ENCODE measurements at places on chromosomes 1 and 21.

- no peak for DNase-seq
Measured at GRCh38 chr1:206833801-206834200, 31.6 kb upstream of the IL20 start.

GRCh38 chr1:210655511-210655910 is 326.8 kb downstream of the HHAT start:
- no peak for DNase-seq

- DNase-seq = no peak
Measured at GRCh38 chr1:25683731-25684130, 67.1 kb downstream of the MAN1C1 start.

- no peak for DNase-seq
Measured at GRCh38 chr1:67459068-67459467, 28.9 kb upstream of the SERBP1 start.

- no peak for DNase-seq
Measured at GRCh38 chr1:209815490-209815889, 9.5 kb upstream of the IRF6 start.

DNA sequence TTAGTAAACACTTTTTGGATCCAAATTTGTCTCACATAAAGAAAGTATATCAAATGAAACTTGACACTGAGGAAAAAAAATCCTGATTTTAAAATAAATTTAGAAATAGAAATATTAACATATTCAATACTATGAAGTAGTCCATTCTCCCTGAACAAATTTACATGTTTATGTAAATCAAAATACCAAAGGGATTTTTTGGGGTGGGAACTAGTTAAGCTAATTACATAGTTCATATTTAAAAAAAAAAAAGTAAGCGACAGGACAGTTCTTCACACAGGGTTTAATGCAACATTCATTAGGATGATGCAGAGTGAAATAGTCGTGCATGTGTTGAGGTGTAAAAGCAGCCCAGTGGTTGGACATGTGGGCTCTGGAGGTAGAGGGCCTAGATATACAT is 433.5 kb upstream of the B3GALT2 start:
- no peak for DNase-seq

- no peak for DNase-seq
Measured at GRCh38 chr21:27143476-27143875, 176.6 kb upstream of the ADAMTS5 start.

DNA sequence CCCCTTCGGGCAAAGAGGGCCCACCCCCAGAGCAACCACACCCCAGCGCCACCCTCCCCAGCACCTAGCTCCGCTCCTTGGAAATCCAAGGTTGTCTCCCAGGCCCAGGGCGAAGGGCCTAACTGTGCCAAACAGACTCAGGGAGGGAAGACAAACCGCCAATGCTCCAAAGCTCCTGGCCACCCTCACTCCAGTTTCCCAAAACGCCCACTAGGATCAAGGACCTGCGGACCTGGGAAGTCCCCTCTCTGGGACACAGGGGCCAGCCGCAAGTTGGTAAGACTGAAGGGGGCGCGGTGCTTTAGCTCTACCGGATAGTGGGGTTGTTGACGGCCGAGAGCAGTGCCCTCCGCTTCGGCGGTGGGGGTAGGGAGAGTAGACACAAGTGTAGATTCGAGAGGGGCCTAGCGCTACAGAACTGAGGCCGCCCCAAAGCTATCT is 581 bp downstream of the IRF6 start:
- no peak for DNase-seq

GRCh38 chr1:93729502-93729901 is 47.9 kb upstream of the BCAR3 start:
- no peak for DNase-seq

DNA sequence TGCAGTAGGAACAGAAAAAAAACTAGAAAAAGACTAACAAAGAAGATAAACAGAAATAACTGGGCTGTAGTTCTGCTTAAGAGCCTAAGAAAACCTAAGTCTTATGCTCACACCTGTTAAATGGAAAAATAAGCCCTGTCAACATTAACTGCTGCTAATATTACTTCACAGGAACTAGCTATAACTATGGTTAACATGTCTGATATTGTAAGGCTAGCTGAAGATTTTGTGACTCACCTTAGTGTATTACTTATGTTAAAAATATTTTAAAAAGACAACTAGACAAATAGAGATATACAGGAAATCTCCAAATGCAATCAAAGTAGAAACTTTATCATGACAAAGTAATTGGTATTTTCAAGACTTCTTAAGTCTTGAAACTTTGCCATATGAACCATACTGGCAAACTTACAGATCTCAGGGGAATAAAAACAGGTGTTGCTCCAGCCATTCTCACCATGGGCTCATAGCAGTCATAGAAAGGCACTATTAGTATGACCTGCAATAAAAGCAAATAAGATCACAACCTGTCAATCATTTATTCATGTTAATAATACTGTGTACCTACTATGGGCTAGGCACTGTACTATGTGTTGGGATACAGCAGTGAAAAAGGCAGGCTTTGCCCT is 30.7 kb downstream of the KYAT3 start:
- no peak for DNase-seq

DNA sequence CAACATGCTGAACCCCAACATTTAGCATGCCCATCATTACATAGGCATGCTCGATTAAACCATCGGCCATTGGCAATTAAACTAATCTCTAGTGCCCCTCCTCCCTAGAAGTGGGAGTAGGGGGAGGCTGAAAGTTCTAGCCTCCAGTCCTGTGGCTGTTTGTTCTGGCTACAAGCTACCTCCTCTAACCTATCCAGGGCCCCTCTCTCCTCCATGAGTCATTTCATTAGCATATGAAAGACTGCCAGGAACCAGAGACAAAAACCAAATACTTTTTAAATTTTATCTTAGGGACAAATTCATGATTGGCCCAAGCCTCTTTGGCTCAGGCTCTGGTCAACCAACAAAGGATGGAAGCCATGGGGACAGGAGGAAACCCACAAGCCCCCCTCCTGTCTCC is 231.1 kb downstream of the CACNA1E start:
- DNase-seq = no peak

DNA sequence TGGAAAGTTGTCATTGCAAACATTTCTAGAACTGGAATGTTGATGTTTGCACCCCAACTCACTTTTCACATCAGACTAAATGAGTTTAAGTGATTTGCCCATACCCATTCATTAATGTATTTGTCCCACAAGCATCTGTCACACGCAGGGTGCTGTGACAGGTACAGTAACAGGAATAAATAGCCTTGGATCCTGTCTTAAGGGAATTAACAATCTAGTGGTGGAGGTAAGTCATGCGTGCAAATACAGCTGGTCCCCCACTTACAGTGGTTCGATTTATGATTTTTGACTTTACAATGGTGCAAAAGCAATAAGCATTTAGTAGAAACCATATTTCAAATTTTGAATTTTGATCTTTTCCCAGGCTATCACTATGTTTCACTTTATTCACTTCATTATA is 17.5 kb upstream of the PRDM2 start:
- DNase-seq = no peak

- no peak for DNase-seq
Measured at GRCh38 chr1:33316601-33317000, 4.3 kb downstream of the A3GALT2 start.

DNA sequence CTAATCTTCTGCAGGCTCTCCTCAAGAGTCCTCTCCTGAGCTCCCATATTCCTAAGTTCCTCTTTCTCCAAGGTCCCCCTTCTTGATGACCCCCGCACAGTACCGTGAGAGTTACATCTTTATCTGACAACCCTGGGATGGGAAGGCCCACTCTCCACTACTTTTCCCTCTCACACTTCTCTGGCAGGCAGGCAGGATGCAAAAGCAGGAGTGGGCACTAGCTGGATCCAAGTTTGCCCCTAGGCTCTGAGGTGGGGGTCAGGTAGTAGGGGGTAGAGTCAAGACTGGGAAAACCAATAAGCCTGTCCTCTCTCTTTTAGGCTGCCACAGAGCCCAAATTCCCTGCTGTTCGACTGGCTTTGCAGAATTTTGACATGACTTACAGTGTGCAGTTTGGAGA is 3.9 kb downstream of the NSUN4 start:
- no peak for DNase-seq

DNA sequence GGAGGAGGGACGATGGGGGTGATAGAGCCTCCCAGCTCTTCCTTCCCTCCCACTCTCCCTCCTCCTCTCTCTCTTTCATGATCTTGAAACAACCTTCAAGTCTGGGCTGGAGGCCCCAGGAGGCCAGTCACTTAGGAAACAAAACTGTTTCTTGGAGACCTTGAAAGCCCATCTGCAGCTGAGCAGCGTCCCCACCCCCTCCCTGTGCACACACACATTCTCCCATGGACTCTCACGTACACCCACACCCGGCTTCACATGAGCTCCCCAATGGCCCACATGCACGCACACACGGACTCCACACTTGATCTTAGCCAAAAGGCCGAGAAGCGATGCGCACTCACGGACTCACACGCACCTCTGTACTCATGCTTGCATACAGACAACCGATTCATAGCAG is 3.2 kb upstream of the ATP1A2 start:
- DNase-seq = no peak

DNA sequence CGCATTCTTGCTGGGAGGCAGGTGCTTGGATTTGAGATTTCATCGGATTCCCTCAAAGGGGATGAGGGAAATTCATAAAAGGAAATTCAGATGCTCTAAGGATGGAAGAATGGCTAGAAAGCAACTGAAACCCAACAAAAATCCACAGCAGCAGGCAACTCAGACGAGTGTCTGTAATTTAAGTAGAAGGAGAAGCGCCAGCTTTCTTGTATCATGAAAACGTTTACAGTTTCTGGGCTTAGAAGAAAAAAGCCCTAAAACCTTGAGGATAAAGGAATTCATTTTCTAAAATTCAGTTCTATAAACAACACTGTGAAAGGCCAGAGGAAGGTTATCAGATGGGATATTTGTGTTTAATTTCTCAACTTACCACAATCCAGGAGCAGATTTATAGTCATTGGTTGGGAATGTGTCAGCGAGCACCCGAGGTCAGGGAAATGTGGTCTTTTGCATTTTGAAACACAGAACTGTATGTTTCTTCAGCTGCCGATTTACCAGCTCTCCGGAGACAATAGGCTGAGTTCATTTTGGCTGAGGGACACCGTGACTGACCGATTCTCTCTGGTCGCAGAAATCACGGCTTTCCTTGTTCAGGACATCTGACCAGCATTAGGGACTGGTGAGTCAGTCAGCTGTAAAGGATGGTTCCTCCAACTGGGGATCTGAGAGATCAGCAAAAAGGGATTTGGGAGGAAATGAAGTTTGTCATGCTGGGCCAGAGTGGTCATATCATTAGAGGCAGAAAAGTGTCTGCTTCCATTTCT is 111.6 kb upstream of the ERRFI1 start:
- no peak for DNase-seq

- no peak for DNase-seq
Measured at GRCh38 chr1:185774394-185774793, 40.2 kb downstream of the HMCN1 start.
